Mesothelial cell of epicardium (in vitro differentiated cells): ENCODE measurements at places on chromosomes 4 and X.

GRCh38 chr4:180909279-180909678, 1333.9 kb upstream of the TENM3 start:
- DNase-seq = no peak

GRCh38 chrX:37847733-37848197, 394 bp upstream of the DYNLT3 start:
- no peak for DNase-seq

DNA sequence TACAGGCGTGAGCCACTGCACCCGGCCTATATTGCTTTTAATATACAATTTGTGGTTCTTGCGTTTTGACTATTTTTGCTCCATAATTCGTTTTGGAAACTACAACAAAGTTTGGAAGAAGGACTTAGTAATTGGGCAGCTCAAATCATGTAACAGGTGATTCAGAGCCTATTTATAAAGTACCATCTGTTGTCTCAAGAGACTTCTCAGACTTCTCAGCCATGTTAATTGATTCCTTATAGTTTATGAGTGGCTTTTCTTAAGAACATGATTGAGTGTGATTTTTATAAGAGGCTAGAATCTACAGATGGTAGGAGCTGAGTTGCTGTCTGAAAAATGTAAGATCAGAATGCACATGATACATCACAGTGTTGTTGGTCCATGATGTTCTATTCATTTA, 240.2 kb downstream of the ADGRL3 start:
- no peak for DNase-seq

- no peak for DNase-seq
Measured at GRCh38 chr4:73603271-73603710, 16.9 kb downstream of the RASSF6 start.

GRCh38 chr4:36278789-36279188, 2.6 kb upstream of the DTHD1 start:
- DNase-seq = no peak

GRCh38 chrX:49892542-49892941, 13.3 kb downstream of the USP27X start:
- no peak for DNase-seq

DNA sequence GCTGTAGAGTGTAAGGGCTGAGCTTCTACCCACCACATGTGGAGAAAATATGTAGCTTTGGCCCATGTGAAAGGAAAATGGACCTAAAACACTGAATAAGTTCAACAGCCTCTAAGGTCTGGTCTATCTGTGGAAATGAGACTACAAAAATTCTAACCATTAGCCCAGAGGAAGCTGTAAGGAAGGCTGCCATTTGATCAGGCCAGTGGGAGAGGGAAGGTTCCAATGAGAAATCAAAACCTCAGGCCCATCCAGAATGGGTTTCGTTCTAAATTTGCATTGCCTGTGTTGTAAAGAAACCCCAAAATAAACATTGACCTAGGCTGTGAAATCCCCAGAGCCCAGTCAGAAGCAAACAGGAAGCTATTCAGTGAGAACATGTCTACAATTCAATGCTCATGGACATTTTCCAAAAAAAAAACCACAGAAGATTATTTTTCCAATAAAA, 320.4 kb upstream of the SLC7A11 start:
- no peak for DNase-seq

DNA sequence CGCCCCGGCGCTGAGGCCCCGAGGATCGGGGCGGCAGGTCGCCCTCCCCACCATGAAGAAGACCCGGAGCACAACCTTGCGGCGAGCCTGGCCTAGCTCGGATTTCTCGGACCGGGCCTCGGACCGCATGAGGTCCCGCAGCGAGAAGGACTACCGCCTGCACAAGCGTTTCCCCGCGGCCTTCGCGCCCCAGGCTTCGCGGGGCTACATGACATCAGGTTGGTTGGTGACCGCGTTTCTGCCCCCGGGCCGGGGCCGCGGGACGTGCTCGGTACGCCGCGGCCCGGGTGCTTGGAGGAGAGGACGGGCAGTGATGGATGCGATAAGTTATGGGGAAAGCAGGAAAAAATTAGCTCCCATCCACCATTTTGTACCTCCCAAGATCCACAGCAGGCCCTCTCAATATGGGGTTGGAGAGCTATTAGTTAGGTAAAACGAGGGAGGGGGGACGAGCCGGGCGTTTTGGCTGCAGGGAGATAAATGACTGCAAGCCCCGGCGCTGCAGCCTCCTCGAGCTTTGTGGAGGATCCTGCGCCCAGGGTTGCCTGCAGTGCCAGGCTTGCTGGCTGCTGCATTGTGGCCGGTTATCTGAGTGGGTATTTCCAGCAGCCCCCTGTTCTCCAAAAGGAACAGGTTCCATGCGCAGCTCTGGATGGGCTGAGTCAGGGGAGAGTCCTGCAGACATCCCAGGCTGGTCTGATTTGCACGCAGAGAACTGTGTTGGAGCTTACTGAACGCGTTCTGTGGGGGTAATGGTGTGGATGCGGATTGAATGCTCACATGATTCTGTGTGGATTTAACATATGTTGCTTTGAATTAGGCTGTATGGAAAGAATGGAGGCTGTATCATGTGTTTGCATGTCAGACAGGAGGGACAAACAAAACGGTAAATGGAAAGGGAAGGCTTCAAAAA, 1.9 kb downstream of the STOX2 start:
- DNase-seq = no peak

- no peak for DNase-seq
Measured at GRCh38 chrX:20320461-20321159, 53.9 kb upstream of the RPS6KA3 start.

DNA sequence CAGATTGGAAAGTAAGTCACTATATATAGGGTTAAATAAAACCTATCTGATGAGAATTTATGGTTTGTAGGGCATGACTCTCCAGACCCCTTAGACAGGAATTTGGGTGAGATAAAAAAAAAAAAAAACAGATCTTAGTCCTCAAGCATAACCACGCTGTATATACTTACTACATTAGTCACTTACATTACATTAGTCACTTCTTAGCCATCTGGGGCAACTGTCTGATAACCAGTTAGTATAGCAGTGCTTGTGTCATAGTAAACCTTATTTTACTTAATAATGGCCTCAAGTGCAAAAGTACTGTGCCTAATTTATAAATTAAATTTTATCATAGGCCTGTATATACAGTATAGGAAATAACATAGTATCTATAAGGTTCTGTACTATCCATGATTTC, 60.2 kb upstream of the RPS6KA6 start:
- DNase-seq = no peak

DNA sequence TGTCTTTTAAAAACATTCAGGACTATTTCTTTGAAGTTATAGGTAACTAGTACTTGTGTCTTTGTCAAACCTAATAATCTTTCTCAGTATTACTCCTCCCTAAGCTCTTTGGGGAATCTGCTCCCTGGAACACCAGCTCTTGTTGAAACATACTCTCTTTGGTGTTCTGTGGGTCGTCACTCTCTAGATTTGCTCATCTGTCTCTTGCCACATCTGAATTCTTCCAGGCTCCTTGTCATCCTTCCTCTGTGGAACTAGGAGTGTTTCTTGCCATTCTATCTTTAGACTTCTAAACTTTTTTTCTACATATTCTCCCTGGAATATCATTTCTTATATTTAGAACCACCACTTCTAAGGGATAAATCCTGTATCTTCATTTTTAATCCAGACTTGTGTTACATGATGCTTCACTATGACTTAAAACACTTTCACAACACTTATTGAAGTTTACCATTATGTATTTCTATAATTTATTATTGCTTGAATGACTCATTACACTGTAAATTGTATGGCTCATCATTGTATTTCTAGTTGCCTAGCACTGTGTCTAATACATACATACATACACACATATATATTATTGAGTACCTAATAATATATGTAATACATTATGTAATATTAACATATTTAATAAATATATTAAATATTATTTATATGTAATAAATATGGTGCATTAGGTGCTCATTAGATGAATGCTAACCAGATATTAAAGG, 186.1 kb downstream of the TMA16 start:
- DNase-seq = no peak

- DNase-seq = no peak
Measured at GRCh38 chr4:113809311-113809710, 47.8 kb upstream of the CAMK2D start.

- DNase-seq = no peak
Measured at GRCh38 chr4:8095956-8096689, 62.5 kb downstream of the ABLIM2 start.

GRCh38 chr4:6562931-6563901, 11.8 kb upstream of the MAN2B2 start:
- no peak for DNase-seq

DNA sequence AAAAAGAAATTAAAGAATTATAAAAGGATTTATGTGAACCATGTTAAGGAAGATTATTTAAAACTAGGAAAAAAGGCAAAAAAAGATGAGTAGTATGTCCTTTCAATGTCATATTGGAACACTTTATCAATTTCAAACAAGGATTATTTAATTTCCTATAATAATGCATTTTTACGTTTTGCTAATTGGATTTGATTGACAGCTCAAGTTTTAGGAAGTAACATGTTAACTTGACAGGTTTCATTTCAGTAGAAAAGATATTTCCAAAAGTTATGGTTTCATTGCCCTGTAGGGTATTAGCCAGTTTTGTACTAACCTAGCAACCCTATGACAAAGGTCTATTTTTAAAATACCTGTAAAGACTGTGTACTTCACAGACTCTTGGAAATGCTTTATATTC, 379.6 kb upstream of the ZFP42 start:
- DNase-seq = no peak

- DNase-seq = no peak
Measured at GRCh38 chr4:65391382-65391781, 278.9 kb downstream of the EPHA5 start.

GRCh38 chrX:152813206-152813605, 17.4 kb downstream of the CETN2 start:
- no peak for DNase-seq

DNA sequence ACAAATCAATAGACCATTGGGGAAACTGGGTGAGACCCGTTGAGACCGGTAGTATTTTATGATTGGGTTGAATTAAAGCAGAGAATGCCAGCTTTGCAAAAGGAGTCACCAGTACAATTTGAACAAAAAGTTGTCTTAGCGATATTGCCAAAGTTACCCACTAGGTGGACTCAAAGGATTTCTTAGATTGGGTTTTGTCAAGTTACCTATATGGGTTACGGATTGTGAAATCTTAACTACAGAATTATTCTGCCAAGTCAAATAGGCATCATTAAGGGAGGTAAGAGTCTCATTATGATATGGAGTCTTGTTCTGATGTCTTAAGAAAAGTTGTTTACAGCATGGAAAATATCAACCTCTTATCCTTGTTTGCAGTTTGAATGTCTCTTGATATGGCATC, 15.0 kb upstream of the CT47A1 start:
- DNase-seq = no peak

DNA sequence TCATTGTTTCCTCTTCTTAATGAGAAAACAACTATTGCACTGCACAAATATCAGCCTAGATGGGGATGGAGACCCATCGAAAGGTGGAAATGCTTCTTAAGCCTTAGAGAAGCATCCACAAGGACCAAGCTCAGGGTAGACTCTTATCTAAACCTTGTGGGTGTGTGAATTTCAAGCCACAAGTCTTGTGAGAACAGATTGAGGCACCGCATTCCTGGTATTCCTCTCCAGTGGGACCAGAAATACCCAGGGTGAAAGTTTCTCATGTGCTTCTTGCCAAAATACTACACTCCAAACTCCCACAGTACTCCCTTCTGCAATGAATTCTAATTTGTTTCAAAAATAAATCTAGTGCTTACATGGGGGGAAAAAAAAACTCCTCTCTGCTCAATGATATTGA, 375.6 kb downstream of the PDGFC start:
- no peak for DNase-seq

GRCh38 chrX:126489116-126489695, 63.4 kb downstream of the DCAF12L1 start:
- DNase-seq = no peak

- no peak for DNase-seq
Measured at GRCh38 chr4:152459326-152459725, 76.6 kb downstream of the FBXW7 start.

DNA sequence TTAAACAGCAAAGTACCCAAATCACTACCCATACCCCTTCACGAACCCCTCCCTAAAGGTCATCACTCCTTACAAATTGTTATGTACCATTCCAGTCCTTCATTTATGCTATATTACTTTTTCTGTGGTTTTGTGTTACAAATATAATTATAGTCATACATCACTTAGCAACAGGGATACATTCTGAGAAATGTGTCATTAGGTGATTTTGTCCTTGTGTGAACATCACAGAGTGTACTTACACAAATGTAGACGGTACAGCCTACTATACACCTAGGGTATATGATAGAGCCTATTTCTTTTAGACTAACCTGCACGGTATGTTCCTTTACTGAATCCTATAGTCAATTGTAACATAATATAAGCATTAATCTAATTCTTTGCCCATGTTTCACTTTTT, 61.9 kb downstream of the ASB9 start:
- DNase-seq = no peak

- no peak for DNase-seq
Measured at GRCh38 chr4:7532043-7532442, 97.3 kb upstream of the PSAPL1 start.

DNA sequence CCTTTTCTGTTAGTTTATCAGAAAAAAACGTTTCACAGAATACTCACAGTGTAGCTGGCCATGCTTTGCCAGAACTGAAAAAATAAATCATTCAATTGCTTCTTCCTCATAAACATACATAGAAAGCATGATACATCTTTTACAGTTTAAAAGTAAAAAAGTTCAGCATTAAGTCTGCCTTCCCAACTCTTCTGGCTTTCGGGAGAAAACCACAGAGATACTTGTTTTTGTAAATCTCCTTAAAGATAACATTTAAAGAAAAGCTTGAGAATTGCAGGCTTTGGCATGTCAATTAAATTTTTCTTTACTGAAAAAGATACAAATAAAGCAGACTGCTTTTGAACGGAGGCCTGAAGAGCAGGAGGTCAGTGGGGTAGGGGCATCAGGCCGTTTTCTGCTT, 66.8 kb downstream of the SEC24D start:
- DNase-seq = no peak

GRCh38 chrX:41288641-41289040, 45.3 kb upstream of the DDX3X start:
- DNase-seq = no peak
